Activated CD4-positive, alpha-beta T cell treated with anti-CD3 and anti-CD28 coated beads, Interleukin-2, Interleukin-4, amounts not matched to agents 100 ng/mL and 50 ng/mL, durations not matched to agents 16 hours and 8 hours (primary cell): ENCODE measurements at places on chromosomes 7 and 10.

DNA sequence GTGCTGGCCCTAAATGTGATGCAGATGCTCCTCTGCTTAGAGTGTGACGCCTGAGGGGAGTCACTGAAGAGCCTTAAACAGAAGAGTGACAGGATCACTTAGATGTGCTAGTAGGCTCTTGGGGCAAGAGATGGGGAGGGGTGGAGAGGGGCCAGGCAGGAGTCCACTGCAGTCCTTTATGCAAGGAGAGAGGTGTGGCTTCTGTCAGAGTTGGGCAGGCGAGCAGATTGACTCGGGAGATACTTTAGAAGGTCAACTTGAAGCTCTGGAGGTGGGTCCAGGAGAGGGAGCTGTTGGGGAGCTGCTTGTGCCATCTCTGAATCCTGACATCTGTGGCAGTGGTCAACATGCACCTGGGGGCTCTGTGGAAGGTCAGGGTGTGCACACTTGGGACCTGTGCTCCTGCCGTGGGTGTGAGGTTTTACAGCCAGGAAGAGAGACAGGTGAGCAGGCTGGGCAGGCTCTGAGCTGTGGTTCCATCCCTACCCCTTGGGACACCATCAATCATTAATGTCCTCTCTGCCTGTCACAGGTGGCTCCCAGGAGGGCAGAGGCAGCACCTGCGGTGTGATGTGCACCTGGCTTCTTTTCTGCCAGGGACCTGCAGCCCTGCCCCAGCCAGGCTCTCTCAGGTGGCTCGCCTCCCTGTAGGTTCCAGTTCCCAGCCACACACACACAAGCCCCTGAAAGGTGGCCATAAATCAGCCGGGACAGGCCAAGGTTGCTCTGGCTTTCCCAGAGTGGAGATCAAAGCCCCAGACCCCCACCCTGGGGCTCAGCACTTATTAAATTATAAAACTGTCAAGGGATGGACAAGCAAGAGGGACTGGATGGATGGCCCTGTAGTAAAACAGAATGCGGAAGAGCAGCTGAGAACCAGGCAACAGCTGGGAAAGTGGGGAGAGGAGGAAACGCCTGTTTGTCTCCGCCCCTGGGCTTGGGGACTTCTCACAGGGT, 14.0 kb downstream of the NEURL1 start:
- DNase-seq: no peak

DNA sequence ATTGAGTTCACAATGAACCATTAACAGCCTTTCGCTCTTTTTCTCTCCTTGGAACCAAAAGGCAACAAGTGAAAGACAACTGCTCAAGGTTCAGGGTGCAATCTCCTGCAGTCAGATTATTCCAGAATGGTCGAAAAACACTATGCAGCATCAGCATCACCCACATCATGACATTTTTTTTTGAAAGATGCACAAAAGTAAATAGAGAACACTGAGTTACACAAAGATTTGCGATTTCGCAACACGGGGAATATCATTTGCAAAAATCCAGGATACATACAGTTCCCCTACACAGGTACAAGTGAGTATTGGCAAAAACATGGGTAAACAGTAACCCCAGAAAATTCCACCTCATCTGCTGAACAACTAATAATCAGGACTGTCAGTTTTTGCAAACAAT, 611.5 kb downstream of the KCNMA1 start:
- DNase-seq: no peak

DNA sequence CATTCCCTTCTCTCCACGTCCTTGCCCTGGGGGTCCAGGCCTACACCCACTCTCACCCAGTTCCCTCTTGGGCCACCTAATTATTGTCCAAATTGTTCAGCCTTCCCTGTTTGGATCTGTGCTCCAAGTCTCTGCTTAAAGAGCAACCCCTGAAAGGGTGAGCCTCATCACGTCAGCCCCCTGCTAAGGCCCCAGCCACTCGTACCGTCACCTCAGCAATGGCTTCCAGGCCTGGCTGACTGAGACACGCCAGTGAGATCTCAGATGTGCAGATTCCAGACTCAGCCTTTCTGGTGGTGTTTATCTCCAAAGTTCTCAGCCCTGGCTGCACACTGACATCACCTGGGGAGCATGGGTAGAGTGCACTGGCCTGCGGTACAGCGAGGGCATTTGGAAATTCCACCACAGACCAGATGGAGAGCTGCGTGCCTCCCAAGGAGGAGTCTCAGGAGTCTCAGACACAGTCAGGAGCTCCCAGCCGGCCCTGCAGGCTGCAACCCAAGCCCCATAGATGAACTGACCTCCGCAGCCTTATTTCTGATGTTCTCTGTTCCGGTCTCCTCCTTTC, 87.5 kb downstream of the PRKAG2 start:
- DNase-seq: no peak

DNA sequence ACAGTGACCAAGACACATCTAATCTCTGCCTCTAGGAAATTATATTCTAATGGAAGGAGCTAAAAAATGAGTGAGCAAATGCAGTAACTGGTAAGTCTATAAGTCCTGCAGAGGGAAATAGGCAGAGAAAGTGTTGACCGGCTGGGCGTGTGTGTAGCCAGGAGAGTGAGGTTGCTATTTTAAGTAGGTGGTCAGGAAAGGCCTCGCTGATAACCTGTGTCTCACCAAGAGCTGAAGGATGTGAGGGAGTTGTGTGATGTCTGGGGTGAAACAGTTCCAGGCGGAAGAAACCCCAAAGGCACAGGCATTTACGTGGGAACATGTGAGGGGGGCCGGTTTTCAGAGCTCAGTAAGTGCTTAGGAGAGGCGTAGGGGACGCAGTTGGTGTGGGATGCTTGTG, 54.8 kb downstream of the BAMBI start:
- DNase-seq: no peak

DNA sequence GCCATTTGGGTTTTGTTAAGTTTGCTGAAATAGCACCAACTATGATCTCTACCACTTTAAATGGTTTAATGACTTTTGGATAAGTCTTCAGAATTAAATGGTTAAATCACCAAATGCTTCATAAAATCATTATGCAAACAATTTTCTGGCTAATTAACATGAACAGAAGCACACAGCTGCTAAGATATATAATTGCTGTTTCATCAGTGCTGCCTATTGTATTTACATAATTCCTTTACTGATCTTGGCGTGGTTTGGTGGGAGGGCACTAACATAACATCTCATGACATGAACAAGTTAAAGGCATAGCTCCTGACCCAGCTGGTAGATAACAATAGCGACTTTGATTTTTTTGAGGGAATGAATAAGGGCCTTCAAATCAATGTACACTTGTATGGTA, 94.1 kb downstream of the FZD1 start:
- no peak for DNase-seq
